ENCODE measurements at places on chromosomes 6 and 20. TPM values are rescaled to one million over a fixed set of nuclear protein-coding genes. Genes with fewer than 3 reads are reported as not detected.

Gene VGLL2
- polyA plus RNA-seq = not detected

DNA sequence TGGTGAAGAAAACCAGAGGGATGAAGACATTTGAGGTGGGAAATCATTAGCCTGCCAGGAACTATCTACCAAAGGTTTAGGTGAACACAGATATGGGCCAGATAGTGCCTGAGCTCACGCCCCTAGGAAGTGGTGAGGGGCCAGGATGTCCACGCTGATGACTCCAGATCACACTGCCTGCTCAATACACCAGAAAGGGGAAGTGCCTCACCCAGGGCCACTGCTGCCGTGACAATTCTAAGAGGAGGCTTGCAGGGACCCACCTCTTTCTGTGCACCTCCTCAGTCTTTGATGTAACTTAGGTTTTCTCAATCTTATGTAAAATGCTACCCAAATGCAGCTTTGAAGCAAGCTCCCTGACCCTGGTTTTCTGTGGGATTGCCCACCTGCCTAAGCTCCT, 5.4 kb upstream of the RAB44 start:
- DNase-seq = no peak

GRCh38 chr20:62628691-62629090, 13.6 kb upstream of the SLCO4A1 start:
- DNase-seq = no peak

Gene HLA-DQA2
- not detected for polyA plus RNA-seq

DNA sequence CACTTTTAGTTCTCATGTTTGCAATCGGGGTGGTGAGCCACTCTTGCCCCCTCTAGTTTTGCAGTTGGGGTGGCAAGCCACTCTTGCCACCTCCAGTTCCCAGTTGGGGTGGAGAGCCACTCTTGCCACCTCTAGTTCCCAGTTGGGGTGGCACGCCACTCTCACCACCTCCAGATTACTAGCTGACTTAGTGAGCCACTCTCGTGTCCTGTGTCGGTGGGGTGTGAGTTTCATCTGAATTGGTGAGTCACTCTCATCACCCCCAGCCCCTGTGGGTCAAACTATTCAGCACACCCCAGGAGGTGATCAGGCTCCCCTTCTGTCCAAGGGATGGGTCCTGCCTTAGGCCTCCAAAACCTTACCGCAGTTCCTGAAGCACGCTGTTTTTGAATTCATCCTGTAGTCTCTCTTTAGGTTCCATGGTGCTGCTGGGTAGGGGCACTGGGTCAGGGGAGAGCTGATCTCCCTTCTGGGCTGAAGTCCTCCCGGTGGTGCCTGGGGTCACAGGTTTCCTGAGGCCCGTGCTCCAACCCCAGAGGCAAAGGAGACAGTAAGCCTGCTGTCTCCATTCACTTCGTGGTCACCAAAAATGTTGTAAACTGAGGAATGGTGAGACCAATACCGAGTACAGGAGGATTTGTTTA, 224.2 kb upstream of the SYNCRIP start:
- no peak for DNase-seq

GRCh38 chr6:43120944-43121913, 45.1 kb downstream of the PTK7 start:
- peak; percentile 85 for DNase-seq

- no peak for DNase-seq
These were observed 69.6 kb downstream of the DNAH8 start for GRCh38 chr6:38784506-38785235.

DNA sequence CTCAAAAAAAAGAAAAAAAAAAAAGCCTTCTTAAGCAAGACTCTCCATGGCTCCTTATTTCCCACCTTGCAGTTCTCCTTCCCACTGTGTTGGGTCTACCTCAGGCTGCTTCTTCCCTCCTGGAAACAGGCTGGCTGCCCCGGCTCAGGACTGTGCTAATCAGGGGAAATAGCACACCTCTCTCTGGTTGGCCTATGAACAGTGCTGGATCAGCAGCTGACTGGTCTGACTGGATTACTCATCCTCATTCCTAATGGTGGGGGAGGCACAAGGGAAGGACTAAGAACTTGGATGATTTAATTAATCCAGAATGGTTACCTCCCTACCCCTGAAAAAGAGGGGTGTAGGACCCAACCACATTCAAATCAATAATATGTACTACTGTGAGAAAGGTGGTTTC, 3.9 kb upstream of the SRSF3 start:
- peak; percentile 52 for DNase-seq

GRCh38 chr6:125114248-125114858, 39.2 kb upstream of the TPD52L1 start:
- DNase-seq = peak; percentile 73
